Thoracic aorta endothelial cell (primary cell): ENCODE measurements at places on chromosomes 4 and X. TPM values are rescaled to one million over a fixed set of nuclear protein-coding genes. Genes with fewer than 3 reads are reported as not detected.

The CSAG2 gene
- not detected in 2 replicates for total RNA-seq

The GPR101 gene
- not detected in 2 replicates for total RNA-seq

The CENPVL2 gene
- not detected in 2 replicates for total RNA-seq

The GPR143 gene
- 2.7 and 3.3 TPM in 2 replicates for total RNA-seq

The GABRB1 gene
- total RNA-seq, result not detected in 2 replicates

The MAGEE1 gene
- 1.5 and 3.2 TPM in 2 replicates for total RNA-seq

The ATP2B3 gene
- total RNA-seq, result not detected in 2 replicates

The FGF13 gene
- 0.27 TPM in 1 of 2 replicates, not detected in the other for total RNA-seq
